ENCODE measurements at places on chromosomes 4 and X.
A peak's percentile ranks its signal among the peaks of the same experiment; 100 is the strongest.

DNA sequence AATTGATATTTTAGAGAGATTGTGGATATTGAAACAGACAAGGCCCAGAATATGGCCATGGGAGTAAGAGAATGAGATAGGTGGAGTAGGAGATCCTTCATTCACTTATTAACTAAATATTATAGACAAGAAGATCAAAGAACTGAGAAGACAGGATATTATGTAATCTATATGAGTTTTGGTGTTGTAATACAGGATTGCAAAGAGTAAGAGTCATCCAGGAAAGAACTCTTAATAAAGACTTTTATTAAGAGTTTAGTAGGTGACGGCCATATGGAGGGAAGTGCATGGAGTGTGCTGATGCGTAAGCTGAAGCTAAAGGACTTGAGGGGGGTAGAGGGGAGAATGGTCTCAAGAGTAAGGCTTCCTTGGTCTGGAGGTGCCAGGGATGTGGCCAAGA, 153.7 kb downstream of the VEGFC start:
- no peak for DNase-seq

GRCh38 chr4:4361883-4362282, 25.0 kb upstream of the NSG1 start:
- no peak for DNase-seq

- DNase-seq, result no peak
These were observed 658.2 kb downstream of the KLHL13 start for GRCh38 chrX:117458243-117458968.

DNA sequence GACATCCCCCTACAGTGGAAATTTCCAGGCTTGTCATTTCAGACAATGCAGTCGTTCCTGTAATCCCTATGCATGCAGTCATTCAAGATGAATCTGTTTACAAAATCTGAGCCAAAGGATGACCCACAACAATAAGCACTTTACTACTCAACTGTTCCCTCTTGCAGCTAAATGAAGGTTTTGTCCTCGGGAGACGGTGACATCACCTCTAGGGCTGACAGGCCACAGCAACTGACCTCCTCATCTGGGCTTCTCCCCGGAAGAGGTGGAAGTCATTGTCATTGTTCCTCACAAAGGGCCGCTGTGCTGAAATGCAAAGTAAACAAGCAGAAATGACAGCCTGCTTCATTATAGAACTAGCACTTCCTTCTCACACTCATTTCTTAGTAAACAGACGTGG, 29.2 kb downstream of the CLRN2 start:
- no peak for DNase-seq

GRCh38 chr4:17166954-17167353, 268.5 kb upstream of the LDB2 start:
- DNase-seq, result no peak

- DNase-seq, result no peak
These were observed 15.0 kb downstream of the C4orf51 start for GRCh38 chr4:145694929-145695328.

- DNase-seq, result no peak
These were observed 16.3 kb downstream of the PDS5A start for GRCh38 chr4:39961311-39961877.

GRCh38 chr4:184648313-184649025, 778 bp downstream of the CASP3 start:
- DNase-seq, result peak; percentile 25

DNA sequence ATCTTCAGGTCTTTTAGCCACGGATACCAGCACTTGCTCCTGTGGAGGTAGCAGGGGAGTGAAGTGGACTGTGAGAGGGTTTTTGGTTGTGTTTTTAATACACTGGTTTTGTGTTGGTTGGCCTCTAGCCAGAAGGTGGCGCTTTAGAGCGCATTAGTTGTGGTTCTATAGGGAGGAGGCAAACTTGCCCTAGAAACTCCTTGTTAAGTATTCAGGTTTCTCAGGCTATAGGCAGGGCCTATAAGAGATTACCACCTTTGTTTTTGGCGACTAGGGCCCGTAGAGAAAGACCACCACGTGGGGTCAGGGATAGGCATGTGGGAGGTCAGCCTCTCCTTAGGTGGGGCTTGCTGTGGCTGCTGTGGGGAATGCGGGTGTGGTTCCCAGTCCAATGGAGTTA, 221.6 kb upstream of the SPANXN4 start:
- DNase-seq, result no peak

GRCh38 chrX:31093639-31093975, 21.8 kb upstream of the FTHL17 start:
- no peak for DNase-seq

- no peak for DNase-seq
These were observed 700 bp downstream of the SLC26A1 start for GRCh38 chr4:992297-993110.

DNA sequence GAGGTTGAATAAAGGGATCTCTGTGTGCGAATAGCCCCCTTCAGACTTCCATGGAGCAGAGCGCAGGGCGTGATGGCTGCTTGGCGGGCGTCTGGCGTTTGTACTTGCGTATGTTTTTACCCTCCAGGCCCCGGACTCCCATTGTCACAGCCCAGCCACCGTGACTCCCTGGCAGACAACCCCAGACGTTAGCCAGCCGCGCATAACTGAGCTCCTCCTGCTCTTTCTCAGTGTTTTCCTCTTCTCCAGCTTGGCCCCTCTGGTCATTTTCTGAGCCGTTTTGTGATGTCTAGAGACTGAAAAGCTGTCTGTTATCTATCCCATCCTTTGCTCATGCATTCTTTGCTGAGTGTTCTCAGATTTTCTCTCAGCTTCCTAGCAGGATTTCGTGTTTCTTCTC, 54.3 kb downstream of the IGFBP7 start:
- no peak for DNase-seq

DNA sequence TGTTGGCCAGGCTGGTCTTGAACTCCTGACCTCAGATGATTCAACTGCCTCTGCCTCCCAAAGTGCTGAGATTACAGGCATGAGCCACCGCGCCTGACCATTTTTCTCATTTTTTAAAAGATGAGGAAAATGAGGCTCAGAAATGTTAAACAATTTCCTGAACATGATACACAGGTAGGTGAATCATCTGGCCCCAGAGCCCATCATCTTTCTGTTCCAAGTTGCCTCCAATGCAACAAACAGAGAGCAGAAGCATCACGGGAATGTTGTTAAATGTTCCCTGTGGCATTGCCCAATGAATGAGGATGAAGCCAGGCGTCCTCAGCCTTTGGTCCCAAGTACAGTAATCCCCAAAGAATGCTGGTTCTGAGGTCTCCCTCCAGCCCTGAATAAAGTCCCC, 31.3 kb upstream of the ANXA5 start:
- DNase-seq, result no peak

DNA sequence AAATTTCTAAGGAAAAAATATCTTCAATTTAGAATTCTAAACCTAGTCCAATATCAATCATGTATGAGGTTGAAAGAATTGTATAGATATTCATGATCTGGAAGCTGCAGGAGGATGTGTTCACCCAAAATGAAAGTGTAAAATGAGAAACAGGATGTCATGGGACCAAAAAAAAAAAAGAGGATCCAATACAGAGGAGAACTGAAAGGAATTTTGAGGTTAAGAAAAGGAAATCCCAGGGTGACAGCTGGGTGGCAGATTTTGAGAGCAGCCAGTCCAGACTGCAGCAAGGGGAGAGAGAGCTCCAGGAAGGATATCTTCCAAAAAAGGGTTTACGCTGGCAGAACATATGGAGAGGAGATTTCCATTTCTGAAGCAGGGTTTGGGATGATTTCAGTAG, 38.9 kb downstream of the TLR10 start:
- DNase-seq, result no peak
